ENCODE measurements at places on chromosomes 11 and 22.

DNA sequence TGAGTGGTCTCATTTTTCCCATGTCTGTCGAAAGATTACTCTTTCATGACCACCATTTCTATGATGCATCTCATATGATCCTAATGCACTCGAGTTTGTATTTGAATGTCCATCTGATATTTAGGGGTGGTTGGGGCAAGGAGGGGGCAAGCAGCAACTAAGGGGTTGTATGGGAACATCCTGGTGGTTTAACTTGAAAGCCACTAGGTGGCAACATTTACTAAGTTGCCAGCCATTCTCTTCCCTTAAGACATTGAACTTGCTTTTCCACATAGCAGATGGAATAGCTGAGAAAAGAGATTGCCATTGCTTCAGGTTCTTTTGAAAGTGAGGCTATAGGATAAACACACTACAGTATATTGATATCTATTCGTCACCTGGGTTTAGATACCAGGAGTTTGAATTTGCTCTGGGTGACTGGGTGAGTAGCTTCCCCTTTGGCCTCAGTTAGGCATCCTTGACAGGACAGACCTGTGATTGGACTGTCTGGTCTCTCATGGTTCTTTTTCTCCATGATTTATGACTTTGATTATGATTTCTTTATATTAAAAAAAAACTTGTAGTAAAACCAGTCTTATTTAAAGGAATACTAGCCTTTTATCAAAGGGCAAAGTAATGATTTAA lies 32.4 kb downstream of the NF2 start:
- peak; percentile 34 for DNase-seq

- no peak for DNase-seq
Measured at GRCh38 chr22:42939451-42939881, 75.5 kb downstream of the PACSIN2 start.

DNA sequence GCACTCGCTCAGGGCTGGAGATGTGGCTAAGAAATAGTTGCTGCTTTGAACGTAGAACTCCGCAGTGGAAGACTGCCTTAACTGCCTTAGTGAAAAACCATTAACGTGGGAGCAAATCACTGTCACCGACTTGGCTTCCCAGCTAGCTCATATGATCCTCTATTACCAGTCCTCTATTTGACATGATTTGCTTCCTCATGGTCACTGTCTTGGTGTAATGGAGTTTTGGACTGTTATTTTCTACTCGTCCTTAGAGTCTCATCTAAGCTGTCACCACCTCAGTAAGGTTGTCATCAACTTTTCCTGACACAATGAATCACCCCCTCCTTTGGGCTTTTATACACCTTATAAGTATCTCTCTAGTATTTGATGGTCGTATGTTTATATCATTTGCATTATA lies 167.1 kb upstream of the NARS2 start:
- no peak for DNase-seq

- no peak for DNase-seq
Measured at GRCh38 chr22:42772647-42773046, 52.0 kb upstream of the A4GALT start.

GRCh38 chr22:27991586-27992293 lies 72.7 kb upstream of the PITPNB start:
- DNase-seq = peak; percentile 1

- no peak for DNase-seq
Measured at GRCh38 chr22:27046086-27046485, 388.7 kb downstream of the MIAT start.

GRCh38 chr11:58999291-58999680 lies 60.0 kb downstream of the GLYATL1 start:
- DNase-seq = no peak

GRCh38 chr11:128330203-128330602 lies 257.2 kb downstream of the ETS1 start:
- no peak for DNase-seq

GRCh38 chr11:47056261-47056915 lies 119.8 kb downstream of the CSTPP1 start:
- no peak for DNase-seq

DNA sequence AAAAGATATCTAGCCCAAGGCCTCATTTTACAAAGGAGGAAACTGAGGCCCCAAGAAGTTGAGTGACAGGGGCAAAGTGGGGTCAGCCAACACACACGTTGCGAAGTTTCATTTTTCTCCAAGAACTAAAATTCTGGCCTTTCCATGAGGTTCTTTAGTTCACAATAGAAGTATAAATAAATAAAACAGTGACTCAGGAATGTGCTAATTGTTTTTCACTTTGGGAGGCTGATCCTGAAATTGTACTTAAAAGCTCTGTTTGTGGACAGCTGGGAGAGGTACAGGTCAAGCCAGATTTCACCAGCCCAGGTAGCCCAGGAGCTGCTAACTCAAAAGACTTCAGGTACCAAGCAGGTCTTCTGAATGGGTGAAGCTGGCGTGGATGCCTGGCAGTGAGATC lies 105.2 kb downstream of the TRAF6 start:
- no peak for DNase-seq

GRCh38 chr22:44526779-44527126 lies 28.7 kb upstream of the RTL6 start:
- no peak for DNase-seq

DNA sequence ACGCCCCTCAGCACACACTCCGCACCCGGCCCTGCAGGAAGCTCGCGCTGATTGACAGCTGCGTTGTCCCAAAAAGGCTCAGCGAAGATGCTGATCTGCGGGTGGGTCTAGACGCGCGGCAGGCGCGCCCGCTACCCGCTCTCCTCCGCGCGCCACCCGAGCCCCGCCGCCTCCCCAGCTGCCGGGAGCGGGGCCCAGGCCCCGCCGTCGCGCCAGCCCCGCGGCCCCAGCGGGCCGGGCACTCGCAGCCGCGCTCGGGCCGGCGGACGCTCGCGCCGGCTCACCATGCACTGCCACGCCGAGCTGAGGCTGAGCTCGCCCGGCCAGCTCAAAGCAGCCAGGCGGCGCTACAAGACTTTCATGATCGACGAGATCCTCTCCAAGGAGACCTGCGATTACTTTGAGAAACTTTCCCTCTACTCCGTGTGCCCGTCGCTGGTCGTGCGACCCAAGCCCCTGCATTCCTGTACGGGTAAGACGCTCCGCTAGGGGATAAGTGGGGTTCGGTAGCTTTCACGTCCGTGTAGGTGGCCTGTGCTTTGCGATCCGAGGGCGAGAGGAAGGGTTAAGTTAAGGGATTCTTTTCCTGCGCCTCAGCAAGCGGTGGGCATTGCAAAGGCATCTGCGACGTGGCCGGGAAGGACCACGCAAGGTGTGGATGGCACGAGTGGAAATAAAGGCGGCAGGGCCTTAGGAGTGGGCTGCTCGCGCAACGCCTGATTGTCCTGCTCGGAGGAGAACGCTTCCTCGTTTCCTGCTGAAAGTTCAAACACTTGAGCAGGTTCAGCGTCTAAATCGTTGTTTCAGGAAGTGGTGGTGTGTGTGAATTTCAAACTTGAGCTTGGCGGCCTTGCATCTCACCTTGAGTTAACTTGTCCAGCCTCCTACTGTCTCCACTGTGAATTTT lies at the start of gene BARX2:
Gene BARX2 (plus strand): TSS at position 98 of the 907 bp plus-strand sequence. CDS start 188 bp downstream, at position 286.
- DNase-seq = peak; percentile 58

Measured in dorsolateral prefrontal cortex (tissue), 122 donors.